Activated naive CD8-positive, alpha-beta T cell treated with anti-CD3 and anti-CD28 coated beads, Interleukin-2, amount 10 ng/mL, durations not matched to agents 7 days and 5 days (primary cell): ENCODE measurements at places on chromosomes 6 and 20.

DNA sequence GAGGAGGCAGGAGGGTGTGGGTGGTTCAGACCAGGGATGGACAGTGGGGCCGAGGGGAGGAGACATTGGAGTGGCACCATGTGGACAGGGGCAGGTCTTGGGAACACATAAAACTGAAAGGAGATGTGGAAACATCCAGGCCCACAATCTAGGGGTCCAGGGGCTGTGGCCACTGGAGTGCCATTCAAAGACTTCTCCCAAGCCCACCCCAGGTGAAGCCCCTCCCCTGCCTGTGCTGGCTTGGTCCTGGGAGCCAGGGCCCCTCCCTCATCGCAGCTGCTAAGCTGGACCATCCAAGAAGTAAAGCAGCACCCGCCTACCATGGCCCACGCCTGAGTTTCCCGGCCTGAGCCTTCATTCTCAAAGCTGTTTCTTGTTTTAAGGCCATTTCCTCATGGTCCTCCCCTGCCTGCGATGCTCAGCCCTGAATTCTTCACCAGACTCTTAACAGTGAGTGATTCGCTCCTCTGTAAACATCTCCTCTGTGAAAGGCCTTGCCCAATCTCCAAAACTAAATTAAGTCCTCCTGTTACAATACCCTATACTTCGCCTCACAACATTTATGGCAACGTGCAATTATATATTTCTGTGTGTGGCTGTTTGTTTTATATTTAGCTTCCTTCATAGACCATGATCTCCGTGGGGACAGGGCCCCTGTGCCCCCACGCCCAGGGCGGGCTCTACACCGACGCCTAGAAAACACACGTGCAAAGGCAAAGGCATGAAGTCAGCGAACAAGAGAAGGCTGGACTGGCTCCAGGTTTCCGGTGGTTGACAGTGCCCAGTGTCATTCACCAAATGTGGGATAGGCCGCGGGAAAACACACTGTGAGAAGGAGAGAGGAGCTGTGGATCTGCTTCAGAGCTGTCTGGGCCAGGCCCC, 267.8 kb downstream of the ERMARD start:
- H3K27ac ChIP-seq = no peak overlapping the region
- peaks cover 37% of the 10 kb centered on the region for H3K27me3 ChIP-seq
- H3K4me3 ChIP-seq = no peak overlapping the region
- no peaks in the 10 kb centered on the region for H3K36me3 ChIP-seq

GRCh38 chr6:124033501-124033900, 229.8 kb downstream of the NKAIN2 start:
- H3K27ac ChIP-seq = no peak overlapping the region
- no peaks in the 10 kb centered on the region for H3K4me1 ChIP-seq
- no peaks in the 10 kb centered on the region for H3K27me3 ChIP-seq
- no peaks in the 10 kb centered on the region for H3K36me3 ChIP-seq

DNA sequence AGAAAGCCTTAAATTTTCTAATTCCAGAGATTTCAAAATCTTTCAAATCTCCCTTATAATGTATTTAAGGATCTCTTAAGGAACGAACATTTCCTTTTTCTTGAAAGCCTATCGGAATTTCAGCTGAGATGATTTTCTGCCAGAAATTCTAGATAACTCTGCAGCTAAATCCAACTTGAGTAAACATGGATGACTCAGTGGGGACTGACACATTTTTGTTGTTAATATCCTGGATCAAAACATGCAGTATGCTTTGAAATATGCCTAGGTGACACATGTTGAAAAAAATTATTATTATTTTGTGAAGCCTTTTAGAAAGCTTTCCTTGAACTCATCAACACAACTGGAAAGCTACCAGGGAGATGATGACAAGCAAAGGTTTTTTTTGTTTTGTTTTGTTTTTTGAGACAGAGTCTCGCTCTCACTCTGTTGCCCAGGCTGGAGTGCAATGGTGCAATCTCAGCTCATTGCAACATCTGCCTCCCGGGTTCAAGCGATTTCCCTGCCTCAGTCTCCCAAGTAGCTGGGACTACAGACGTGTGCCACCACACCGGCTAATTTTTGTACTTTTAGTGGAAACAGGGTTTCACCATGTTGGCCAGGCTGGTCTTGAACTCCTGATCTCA, 140.1 kb upstream of the SNX9 start:
- no peak overlapping the region for H3K27ac ChIP-seq
- H3K4me3 ChIP-seq = no peak overlapping the region
- no peak for DNase-seq
- H3K36me3 ChIP-seq = no peaks in the 10 kb centered on the region

- H3K4me3 ChIP-seq = no peak overlapping the region
- peaks cover 3% of the 10 kb centered on the region for H3K4me1 ChIP-seq
- H3K27me3 ChIP-seq = peaks cover 7% of the 10 kb centered on the region
Observed at GRCh38 chr20:40807821-40808170, 118.8 kb upstream of the MAFB start.

DNA sequence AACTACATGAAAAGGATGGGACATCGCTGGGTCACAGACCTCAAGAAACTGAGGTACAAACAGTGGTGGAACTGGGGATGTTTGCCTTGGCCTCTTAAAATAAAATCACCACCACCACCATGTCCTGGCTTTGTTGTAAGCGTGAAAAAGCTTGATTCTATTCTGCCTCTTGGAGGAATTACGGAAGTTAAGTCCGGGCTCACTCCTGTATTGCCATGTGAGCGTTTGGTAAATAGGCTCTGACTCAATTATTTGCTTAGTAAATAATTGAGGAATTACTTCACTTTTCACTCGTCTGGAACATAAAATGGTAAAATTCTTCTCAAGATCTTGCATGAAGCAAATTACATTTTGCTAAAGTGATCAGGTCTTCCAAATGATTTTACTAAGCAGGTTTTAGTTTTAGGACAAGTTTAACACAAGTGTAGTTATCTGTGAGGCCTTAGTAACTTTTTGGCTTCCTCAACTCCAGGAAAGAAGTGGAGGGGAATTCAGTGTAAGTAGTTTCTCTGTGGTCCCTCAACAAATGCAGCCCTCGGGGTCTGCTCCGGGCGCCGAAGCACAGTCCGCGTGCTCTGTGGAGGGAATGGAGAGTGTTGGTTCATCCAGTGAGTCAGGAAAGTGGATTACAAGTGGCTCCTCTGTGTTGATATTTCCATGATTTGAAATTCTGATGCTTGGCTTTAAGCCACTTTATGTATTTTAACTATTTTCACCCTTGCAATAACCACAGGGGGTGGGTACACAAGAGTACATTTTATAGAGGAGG, 23.8 kb downstream of the IYD start:
- no peak for DNase-seq
- H3K4me1 ChIP-seq = no peaks in the 10 kb centered on the region
- no peak overlapping the region for H3K4me3 ChIP-seq
- no peak overlapping the region for H3K27ac ChIP-seq
- no peaks in the 10 kb centered on the region for H3K36me3 ChIP-seq

- no peak overlapping the region for H3K27ac ChIP-seq
- H3K4me1 ChIP-seq = no peaks in the 10 kb centered on the region
- no peak for DNase-seq
- H3K4me3 ChIP-seq = no peak overlapping the region
- H3K27me3 ChIP-seq = no peaks in the 10 kb centered on the region
Observed at GRCh38 chr20:10209091-10209490, 9.5 kb upstream of the SNAP25 start.

DNA sequence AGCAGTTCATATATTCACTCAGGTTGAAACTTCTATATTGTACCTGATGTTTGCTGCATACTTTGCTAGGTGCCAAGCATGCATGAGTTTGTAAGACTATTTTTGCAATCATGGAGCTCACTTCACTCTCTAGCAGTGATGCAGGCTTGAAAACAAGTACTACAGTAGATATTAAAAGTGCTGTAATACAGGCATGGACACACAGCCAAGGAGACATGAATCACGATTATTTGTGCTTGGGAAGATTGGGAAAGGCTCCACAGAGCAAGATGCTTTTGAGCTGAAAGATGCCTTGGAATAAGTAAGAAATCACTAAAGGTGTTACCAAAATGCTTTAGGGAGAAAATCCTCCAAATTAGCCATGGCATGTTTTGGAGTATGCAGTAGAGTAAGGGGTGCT, 427.4 kb downstream of the UTRN start:
- no peaks in the 10 kb centered on the region for H3K27me3 ChIP-seq
- peaks cover 5% of the 10 kb centered on the region for H3K4me1 ChIP-seq
- no peak for DNase-seq
- H3K27ac ChIP-seq = no peak overlapping the region
- peaks cover 11% of the 10 kb centered on the region for H3K36me3 ChIP-seq

GRCh38 chr20:50515471-50516106, 5.4 kb downstream of the PTPN1 start:
- H3K36me3 ChIP-seq = peaks cover 36% of the 10 kb centered on the region
- DNase-seq = no peak
- H3K27ac ChIP-seq = peak overlapping the region; percentile 89
- no peaks in the 10 kb centered on the region for H3K27me3 ChIP-seq

DNA sequence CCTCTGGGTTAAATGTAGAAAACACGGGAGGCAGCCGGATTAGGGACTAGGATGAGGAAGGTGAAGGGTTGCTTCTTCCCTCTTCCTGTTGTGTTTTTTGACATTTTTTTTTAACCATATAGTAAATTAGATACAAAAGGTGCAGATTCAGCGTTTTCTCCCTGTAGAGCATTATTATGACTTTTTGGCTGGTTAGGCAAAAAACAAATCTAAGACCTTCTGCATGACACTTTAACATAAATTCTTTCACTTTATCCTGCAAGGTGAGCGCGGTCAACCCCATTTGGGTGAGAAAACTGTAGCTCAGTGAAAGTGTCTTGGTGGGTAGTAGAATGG, 1.3 kb downstream of the SLC16A10 start:
- no peaks in the 10 kb centered on the region for H3K36me3 ChIP-seq
- DNase-seq = no peak
- peak overlapping the region; percentile 80 for H3K27ac ChIP-seq
- peak overlapping the region; percentile 94 for H3K4me3 ChIP-seq

DNA sequence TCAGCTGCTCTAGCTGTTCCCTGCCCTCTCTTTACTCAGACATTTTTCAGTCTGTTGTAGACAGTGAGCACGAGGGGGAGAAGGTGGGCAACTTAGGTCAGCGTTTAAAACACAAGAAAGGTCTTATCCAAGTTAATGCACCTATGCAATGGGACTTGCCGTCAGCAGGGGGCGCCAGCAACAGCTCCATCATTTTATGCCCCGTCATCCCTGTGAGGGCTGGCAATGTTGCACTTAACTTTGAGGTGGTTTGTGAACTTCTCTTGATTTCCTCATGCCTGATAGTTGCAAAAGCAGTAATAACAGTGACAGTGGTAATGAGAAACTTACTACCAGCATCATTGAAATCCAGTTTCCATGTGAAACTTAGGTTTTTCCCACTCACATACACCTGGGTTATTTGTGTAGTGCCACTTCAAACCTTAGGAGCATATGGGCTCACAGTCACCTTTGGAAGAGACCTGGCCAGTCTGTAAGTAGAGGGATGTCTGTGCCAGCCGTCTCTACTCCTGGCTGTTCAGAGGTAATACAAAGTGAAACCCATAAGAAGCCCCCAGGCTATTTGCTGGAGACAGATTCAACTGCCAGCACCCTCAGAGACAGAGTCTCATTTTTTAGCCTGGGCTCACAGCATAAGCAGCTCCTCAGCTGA, 44.9 kb upstream of the ID1 start:
- no peak overlapping the region for H3K4me3 ChIP-seq
- H3K4me1 ChIP-seq = peaks cover 16% of the 10 kb centered on the region
- H3K27ac ChIP-seq = peak overlapping the region; percentile 87
- H3K27me3 ChIP-seq = no peaks in the 10 kb centered on the region
- peak; percentile 82 for DNase-seq
- peaks cover 21% of the 10 kb centered on the region for H3K36me3 ChIP-seq

DNA sequence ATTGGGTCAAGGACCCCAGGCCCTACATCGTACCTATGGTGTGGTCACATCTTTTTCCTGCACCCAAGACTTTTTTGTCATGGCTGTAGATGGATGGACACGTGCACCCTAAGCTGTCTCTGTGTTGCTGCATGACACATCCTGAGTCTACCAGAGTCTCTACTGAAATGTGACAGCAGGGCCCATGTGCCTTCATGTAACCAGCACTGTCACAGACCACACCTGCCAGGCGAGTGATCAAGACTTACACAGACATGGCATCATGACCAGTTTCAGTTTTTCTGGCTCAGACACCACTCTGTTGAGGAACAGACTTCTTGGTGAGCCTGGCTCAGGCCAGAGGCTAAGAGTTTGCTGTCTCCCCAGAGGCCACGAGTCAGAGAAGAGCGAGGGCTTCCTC, 7.6 kb downstream of the PRND start:
- no peak overlapping the region for H3K4me3 ChIP-seq
- DNase-seq = no peak
- peaks cover 7% of the 10 kb centered on the region for H3K4me1 ChIP-seq
- H3K36me3 ChIP-seq = no peaks in the 10 kb centered on the region

GRCh38 chr20:1933465-1933870, 38.3 kb downstream of the SIRPA start:
- no peak for DNase-seq
- no peak overlapping the region for H3K4me3 ChIP-seq
